Activated T-cell treated with anti-CD3 and anti-CD28 coated beads for 1 hour (primary cell): ENCODE measurements at places on chromosomes 5 and 9.

- DNase-seq, result no peak
These were observed 6.4 kb downstream of the B4GALT7 start for GRCh38 chr5:177606071-177607051.

- no peak for DNase-seq
These were observed 70.8 kb upstream of the CHD1 start for GRCh38 chr5:98999631-99000030.

GRCh38 chr5:163005949-163006348, 431.4 kb upstream of the CCNG1 start:
- DNase-seq, result no peak

GRCh38 chr5:156375895-156376495, 49.0 kb downstream of the SGCD start:
- DNase-seq, result no peak

- DNase-seq, result no peak
These were observed 246.2 kb downstream of the MAN2A1 start for GRCh38 chr5:109935833-109936490.

DNA sequence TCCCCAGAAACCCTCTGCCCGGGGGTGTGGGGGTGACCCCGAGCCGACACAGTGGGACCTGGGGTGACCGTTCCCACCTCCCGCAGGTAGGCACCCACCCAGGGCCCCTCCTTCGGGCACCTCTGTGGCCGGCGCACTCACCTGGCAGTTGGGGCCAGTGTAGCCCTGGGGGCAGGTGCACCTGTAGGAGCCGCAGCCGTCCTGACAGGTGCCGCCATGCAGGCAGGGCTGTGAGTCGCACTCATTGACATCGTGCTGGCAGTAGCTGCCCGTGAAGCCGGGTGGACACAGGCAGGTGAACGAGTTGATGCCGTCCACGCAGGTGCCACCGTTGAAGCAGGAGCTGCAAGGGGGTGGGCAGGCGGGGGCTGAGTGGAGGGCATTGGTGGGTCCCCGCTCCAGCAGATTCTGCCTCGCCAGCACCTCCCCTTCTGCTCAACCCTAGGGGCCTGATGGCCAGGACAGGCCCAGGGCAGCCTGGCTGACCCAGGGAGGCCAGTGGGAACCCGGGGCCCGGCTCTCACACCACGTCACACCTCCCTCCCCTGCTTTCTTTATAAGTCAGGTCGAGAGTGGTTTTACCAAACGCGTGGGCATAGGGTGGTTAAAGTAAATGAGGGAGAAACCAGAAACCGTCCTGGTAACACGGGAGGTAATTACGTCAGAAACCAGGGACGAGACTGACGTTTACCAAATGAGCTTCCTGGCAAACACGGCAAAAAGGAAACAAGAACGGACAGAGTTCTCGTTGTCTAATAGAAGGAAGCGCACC, 26.1 kb upstream of the SEC16A start:
- DNase-seq, result no peak

- no peak for DNase-seq
These were observed 10.7 kb upstream of the SERINC5 start for GRCh38 chr5:80266566-80266965.

DNA sequence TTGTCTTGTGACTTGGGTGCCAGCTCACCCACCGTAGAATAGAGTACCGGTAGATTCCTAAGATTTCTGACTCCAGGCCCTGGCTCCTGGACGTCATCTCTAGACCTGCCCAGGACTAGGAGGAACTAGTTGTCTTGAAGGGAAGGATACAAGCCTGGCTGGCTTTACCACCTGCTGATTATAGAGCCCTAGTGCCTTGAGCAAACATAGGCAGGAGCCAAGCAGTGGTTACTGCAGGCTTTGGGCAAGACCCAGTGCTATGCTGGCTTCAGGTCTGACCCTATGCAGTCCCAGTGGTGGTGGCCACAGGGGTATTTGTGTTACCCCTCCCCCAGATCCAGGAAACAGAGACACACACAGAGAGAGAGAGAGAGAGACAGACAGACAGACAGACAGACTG, 606.2 kb downstream of the PDE4D start:
- DNase-seq, result no peak

- no peak for DNase-seq
These were observed 292.9 kb downstream of the NSG2 start for GRCh38 chr5:174338185-174339010.

- no peak for DNase-seq
These were observed 5.1 kb upstream of the TUT7 start for GRCh38 chr9:86359151-86359879.

- DNase-seq, result no peak
These were observed 135.1 kb downstream of the KIF4B start for GRCh38 chr5:155148694-155149093.

DNA sequence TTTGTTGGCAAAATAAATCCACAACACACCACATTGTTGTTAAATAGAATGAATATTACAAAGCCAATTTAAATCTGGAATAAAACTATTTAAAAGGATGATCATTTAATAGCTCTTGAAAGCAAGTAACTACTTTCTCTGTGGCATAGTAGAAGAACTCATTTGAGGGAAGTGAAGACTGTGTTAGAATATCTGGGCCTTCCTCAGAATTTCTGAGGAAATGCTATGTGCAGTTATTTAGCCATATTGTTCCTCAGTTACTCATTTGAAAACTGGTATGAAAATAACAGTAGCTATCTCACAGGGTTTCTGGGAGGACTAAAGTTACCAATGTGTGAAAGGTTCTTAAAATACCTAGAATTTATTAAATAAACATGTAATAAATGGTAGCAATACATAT, 595.8 kb downstream of the PSAT1 start:
- DNase-seq, result no peak

DNA sequence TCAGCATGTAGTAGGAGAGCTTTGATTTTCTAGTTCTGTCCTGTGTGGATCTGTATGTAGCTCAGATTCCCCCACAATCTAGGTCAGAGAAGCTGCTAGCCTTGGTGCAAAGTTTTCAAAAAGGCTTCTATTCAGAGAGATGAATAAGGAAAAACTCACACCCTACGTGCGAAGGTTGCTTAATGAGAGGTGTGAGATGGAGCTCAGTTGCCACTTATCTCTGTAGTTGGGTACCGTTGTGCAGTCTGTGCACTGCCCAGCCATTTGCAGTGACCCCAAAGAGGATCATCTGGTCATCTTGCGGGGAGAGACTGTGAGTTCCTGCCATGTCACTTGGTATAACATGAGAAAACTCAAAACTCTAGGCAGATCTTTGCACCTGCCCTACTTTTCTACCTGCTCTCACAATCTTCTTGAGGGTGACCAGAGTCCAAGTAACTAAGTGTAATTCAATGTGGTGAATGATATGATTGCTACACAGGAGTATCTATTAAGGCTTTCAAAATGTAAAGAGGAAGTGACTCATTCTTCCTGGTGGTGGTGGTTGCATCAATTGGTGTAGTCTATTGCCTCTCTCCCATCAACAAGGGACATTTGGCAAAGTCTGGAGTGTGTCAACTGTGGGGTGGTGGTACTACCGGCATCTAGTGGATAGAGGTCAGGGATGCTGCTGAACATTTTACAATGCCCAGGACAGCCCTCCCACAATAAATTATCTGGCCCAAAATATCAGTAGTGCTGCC, 65.2 kb downstream of the TMC1 start:
- DNase-seq, result no peak

DNA sequence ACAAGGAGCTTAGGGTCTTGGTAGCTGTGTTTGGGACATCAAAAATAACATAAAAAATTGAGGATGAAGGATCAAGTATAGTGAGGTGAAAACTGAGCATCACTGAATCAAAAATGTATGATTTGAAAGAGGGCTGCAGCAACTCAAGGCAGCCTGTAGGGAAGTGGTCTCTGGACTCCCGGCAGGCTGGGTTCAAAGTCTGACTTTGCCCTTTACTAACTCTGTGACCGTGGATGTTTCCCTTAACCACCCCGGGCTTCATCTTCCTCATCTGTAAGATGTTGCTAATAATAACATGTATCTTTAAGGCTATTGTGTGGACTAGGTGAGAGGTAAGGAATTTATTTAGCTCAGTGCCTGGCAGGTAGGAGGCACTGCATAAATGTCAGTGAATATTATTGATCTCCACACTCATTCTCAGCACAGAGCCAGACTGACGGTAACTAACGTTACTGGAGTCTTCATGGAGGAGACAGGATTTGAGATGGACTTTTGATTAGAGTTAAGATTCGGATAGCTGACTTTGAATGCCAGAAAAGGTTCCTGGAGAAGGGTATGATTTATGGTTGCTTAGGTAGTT, 367.3 kb downstream of the NDUFS4 start:
- DNase-seq, result no peak

DNA sequence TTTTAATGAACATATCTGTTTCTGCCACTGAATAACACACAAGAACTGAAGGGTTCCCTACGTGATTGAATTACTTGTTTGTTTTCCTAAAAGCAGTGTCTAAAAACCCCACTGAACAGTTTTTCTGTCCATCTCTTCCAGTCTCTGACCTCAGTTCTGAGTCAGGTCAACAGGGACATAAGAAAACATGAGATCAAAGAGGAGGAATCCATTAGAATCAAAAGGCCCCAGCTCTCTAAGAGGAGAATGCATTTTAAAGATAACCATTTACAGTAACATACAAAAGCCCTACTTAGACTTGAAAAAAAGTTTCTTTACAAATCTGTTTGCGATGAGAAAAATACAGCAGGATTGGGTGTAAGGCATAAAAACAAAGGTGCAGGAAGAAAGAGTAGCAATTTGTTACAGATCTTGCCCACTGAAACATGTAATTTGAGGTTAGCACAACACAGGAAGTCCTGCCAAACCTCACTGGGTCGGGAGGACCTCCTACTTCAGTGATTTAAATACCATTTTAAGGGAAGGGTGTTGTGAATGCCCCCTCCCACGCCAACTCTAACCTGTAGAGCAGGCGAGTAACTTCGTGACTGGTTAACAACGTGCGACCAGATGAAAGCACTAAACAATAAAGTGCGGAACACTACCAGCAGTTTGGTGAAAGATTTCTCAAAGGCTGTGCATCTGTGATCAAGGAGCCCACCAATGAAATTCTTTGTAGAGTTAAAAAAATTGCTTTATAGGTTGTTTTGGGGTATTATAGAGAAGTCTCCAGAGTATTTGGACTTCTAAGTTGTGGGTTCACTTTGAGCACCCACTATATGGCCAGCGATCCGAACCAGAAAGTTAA, 1.3 kb downstream of the QSOX2 start:
- no peak for DNase-seq

- DNase-seq, result no peak
These were observed 1424.5 kb upstream of the NUDT12 start for GRCh38 chr5:104987074-104987473.

DNA sequence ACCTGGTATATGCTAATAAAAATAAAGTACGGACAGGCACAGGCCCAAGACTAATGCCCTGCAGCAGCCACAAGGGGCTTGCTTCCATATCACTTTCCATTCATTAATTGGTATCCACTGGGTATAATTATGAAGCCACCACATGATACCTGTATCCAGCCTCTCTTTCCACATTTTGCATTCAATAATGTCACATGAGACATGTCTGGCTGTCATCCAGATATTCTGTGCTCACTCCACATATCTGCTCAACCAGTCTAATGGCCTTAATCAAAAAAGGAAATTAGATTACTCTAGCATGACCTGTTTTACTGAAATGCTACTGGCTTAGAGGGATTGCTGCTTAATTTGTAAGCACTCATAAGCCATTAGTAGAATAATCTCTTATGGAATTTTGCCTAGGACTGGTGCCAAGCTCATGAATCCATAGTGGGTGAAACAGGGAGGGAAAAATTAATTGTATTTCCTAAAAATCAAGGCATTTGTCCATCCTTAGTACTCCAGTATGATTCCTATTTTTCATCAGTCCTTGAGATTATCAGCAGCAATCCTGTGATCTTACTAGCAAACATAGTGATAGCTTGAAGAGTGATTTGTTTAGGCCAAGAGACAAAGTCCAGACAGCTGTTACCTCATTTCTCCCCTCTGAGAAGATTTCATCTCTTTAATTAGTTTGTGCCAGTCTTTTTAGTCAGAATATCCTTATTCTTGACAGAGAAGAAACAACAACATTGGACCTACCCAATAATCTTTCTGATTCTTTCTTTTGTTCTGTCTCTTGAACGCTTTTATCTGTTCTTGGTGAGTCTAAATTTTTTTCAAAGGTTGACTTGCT, 119.2 kb upstream of the ABCA1 start:
- DNase-seq, result no peak

- DNase-seq, result no peak
These were observed 50.4 kb upstream of the STXBP1 start for GRCh38 chr9:127561491-127562278.

DNA sequence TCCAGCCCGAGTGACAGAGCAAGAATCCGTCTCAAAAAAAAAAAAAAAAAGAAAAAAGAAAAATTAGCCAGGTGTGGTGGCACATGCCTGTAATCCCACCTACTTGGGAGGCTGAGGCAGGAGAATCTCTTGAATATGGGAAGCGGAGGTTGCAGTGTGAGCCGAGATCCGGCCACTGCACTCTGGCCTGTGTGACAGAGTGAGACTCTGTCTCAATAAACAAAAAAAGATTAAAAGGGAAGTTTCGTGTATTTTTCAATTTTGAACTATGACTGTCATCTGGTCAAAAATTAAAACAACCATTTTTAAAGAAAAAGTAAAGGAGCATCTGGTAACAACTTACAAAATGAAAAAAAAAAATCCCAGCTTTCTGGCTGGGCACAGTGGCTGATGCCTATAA, 36.3 kb upstream of the PLIN2 start:
- no peak for DNase-seq

GRCh38 chr5:158152136-158152535, 293.2 kb upstream of the CLINT1 start:
- DNase-seq, result no peak

- DNase-seq, result no peak
These were observed 16.6 kb upstream of the PLPP1 start for GRCh38 chr5:55551358-55551757.

- DNase-seq, result no peak
These were observed 91.6 kb upstream of the PPP1R26 start for GRCh38 chr9:135387976-135388375.

DNA sequence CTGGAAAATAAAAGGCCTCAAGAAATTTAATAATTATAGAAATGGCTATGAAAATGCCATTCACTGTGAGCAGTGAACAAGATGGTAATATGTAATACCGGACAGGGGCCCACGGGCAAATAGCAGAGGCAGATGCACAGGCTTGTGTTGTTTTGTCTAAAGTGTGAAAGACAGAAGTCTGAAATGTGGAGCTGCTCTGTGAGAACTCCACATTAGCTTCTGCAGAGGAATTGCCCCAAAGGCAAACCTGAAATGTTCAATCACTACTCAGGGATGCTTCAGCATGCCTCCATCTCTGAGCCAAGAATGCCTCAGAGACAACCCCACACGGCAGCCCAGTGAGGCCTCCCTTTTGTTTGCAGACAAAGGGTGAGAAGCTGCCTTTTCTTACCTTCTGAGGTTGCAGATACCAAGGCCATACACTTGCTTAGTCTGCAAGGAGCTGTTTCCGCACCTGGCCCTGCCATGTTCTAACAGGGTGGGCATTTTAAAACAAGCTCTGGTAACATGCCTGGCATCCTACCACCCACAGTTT, 124.3 kb upstream of the CXCL14 start:
- DNase-seq, result no peak

- DNase-seq, result no peak
These were observed 20.7 kb downstream of the BRD3 start for GRCh38 chr9:134046894-134047681.
